ENCODE measurements at places on chromosomes 12 and 14. TPM values are rescaled to one million over a fixed set of nuclear protein-coding genes. Genes with fewer than 3 reads are reported as not detected.

The TXNDC16 gene
- 4.0 TPM for total RNA-seq

DNA sequence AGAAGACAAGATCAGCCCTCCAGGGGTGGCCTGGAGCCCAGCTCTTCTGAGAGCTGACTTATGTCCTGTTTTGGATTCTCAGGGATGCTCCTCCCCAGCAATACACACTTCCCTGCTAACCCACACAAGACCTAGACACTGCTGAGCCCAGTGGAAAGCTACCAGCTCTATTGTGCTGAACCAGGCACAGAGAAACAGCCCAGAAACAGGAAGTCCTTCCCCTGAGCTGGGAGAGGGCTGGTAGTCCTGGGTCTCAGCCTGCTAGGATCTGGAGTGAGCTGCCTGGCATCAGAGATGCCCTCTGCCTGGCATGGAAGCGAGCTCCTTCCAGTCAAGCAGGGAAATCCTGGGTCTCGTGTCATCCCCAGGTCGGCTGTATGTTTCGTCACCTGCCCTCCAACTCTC, 1.2 kb upstream of the LAG3 start:
- no peak for DNase-seq

DNA sequence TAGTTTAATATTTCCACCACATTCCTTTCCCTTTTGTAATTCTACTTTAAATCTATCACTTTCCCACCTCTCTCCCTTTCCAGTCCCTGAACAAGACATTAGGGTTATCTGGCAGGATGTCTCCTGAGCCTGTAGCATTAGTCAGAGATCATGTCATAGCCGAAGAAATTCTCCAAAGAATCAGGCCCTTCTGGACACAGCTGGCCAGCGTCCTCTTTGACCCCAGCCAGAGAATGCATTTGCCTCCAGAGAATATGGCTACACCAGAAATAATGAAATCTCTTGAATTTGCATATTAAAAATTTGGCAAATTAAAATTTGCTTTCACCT, 56.7 kb downstream of the NTF3 start:
- DNase-seq: no peak

GRCh38 chr14:37493606-37494005, 101.4 kb downstream of the FOXA1 start:
- no peak for DNase-seq

DNA sequence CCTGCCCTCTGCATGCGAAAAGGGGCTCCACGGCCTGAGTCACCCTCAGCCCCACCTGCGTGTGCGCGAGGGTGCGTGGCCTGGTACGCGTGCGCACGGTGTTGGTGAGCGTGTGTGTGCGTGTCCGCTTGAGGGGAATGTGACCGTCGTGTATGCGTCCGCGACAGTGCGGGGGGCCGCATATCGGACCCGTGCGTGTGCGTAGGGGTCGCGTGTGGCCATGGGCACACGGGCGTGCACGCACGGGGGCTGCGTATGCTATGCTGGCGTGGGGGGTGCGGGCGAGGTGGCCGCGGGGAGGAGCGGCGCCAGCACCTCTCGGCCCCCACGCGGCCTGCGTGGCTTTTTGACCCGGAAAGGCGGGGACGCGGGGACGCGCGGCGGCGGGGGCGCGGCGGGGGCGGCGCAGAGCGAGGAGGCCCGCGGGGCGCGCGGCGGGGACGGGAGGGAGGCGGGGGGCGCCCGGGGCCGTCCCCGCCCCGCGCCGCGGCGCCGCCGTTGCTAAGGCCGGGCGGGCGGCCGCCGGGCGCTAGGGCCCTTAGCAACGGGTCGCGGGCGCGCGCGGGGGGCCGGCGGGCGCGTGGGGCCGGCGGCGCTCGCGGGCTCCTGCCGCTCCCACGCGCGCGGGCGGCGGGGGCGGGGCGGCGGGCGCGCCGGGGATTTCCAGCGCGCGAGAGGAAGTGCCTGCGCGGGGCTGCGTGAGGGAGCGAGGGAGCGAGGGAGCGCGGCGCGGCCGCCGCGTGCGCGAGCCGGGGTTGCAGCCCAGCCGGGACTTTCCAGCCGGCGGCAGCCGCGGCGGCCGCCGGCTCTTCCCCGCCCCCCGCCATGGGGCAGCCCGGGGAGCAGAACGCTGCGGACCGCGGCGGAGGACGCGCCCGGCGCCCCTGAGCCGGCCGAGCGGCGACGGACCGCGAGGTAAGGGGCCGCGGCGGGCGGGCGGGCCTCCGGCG, at the start of gene TRAF3:
TRAF3 (plus strand) TSS at position 689 of the 950 bp plus-strand sequence. CDS start 92,753 bp downstream, outside the sequence.
- DNase-seq: peak; percentile 61

DNA sequence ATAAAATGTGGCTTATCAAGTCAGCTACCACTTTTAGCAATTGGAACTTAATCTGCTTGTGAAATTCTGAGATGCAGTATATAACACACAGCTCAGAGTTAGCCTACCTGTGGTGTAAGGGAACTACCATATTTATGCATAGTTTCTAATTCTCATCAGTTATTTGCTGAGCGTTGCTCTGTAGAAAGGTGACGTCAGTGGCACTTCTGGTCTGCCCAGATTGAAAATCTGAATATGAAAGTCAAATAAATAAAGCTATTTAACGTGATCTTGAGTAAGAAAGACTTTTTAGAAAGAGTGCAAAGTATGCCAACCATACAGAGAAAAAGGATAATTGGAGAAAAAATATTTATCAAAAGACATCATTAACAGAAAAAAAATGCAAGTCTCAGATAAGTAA, 938.9 kb upstream of the NOVA1 start:
- no peak for DNase-seq

The NXPH4 gene
- total RNA-seq: 5.3 TPM

DNA sequence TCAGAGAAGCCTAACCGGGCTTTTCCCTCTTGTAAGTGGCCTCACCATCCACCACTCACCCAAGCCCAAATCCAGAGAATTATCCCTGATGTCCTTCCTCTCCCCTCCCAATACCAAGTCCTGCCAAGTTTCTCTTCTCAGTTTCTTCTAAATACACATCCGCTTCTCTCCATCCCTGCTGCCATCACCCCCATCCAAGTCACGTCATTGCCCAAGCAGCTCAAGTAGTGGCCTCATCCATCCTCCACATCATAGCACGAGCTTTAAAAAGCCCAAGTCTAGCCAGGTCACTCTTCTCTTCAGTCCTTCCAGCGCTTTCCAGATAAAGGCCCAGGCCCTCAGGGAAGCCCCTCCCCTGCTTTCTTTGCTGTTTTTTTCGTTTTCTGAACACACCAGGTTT, 25.4 kb downstream of the IL31 start:
- no peak for DNase-seq

The HVCN1 gene
- not detected for total RNA-seq

DNA sequence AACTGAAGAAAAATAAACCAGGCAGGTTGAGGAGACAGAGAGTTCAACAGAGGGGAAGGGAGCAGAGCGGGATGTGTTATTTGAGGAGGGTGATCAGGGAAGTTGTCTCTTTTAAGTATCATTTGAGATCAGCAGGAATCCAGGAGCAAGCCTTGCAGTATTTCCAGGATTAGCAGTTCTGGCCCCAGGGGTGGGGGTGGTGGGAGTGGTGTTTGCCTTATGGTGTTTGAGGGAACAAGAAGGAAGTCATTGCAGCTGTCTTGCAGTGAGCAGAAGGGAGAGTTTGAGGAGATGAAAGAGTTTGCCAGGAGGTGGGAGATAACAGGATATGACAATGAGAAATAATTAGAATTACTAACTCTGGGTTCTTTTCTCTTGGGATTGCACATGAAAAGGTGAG, 418.6 kb downstream of the NELL2 start:
- DNase-seq: no peak

The GOLT1B gene
- 38.2 TPM for total RNA-seq

The CLEC9A gene
- not detected for total RNA-seq

DNA sequence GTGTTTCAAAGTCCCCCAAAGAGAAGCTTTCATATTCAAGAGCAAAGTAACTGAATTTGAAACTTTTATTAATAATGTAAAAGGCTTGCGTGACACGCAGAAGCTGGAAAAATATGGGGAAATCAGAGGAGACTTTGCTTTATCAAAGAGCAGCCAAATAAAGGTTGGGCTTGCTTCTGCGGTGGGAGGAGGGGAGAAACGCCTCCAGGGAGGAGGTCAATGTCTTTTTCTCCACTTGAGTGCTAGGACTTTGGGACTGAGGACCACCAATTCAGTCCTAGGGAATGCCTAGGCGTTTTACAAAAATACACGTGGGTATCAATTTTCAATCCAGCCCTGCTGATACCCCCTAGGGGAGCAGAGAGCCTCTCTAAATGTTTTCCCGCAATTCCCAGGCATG, 60.9 kb upstream of the FZD10 start:
- no peak for DNase-seq

The CISTR gene
- not detected for total RNA-seq

GRCh38 chr12:70785896-70786295, 134.6 kb downstream of the PTPRR start:
- no peak for DNase-seq

GRCh38 chr12:131195796-131196195, 242.1 kb downstream of the ADGRD1 start:
- DNase-seq: no peak

GRCh38 chr14:58427281-58428117, at the start of the genes KIAA0586 and TIMM9:
KIAA0586 (plus strand) TSS chr14:58427719; CDS start chr14:58428265, 546 bp downstream.
TIMM9 (minus strand) TSS chr14:58427531; CDS start chr14:58411945, 15,586 bp downstream.
- DNase-seq: peak; percentile 97

DNA sequence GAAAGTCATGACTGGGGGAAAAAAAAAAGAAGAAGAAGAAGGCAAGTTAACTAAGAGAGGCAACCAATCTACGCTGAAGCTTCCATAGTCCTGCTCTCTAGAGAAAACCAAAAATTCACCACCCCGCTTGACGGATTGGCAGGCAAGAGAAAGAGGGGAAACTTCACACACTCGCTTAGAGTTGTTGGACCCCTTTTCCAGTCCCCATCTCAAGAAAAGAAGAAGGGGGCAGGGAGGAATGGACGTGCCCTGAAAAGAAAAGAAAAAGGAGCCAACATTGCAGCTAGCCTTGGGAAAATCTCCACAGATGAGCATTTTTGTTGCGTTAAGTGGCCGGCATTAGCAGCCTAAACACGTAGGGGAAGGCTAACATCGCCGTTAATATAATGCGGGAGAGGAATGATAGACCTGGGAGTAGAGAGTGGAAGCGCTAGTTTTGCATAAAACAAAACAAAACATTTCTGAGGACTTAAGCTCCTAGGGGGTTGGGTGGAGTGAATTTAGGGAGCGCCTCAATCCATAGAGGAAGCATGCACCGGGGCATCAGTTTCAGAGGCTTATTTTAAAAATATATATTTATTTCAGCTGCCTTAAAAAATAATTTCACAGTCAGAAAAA, 11.3 kb upstream of the FOXG1 start:
- DNase-seq: no peak

The TMPRSS12 gene
- not detected for total RNA-seq

The NPC2 gene
- total RNA-seq: 248 TPM

The ZBTB42 gene
- 2.2 TPM for total RNA-seq

GRCh38 chr14:46417066-46417465, 234.5 kb downstream of the RPL10L start:
- no peak for DNase-seq

The RBP5 gene
- not detected for total RNA-seq

DNA sequence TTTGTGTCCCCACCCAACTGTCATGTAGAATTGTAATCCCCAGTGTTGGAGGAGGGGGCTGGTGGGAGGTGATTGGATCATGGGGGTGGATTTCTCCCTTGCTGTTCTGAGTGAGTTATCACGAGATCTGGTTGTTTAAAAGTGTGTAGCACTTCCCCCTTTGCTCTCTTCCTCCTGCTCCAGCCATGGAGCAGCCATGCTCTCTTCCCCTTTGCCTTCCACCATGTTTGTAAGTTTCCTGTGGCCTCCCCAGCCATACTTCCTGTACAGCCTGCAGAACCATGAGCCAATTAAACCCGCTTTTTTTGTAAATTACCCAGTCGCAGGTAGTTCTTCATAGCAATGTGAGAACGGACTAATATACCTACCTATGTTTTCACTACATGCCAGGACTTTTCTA, 2.6 kb upstream of the POC1B start:
- no peak for DNase-seq

DNA sequence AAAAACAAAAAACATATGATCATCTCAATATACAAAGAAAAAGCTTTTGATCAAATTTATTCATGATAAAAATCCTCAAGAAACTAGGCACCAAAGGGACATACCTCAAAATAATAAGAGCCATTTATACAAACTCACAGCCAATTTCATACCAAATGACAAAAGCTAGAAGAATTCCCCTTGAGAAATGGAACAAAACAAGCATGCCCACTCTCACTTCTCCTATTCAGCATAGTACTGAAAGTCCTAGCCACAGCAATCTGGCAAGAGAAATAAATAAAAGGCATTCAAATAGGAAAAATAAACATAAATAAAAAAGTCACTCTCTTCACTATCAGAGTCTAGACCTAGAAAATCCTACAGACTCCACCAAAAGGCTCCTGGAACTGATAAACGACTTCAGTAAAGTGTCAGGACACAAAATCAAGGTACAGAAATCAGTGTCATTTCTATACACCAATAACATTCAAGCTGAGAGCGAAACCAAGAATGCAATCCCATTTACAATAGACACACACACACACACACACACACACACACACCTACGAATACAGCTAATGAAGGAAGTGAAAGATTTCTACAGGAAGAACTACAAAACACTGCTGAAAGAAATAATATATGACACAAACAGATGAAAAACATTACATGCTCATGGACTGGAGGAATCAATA, 1486.2 kb upstream of the SEL1L start:
- DNase-seq: no peak

GRCh38 chr14:93972618-93973205, 3.7 kb downstream of the ASB2 start:
- DNase-seq: no peak

GRCh38 chr14:55347040-55347439, 64.6 kb downstream of the ATG14 start:
- DNase-seq: no peak

- no peak for DNase-seq
Observed at GRCh38 chr12:75874441-75874840, 157.1 kb downstream of the PHLDA1 start.

DNA sequence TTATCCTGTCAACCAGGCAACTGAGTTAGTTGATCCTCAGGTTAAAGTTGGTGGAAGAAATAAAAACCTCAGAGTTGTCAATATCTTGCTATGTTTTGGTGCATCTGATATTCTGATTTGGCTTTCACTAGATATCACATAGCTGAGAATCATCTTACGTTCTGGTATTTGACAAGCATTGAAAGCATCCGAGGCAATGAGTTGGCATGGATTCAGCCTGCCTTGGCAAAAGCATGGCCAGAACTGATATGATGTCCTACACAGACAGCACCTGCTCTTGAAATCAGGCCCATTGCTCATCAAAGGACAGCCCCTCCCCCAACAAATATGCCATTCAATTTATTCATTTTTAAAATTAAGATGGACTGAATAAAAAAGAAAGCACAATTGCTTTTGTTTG, 320.7 kb upstream of the ATP2B1 start:
- DNase-seq: no peak

- no peak for DNase-seq
Observed at GRCh38 chr12:88509851-88510250, 70.4 kb downstream of the KITLG start.

The NOVA1 gene
- total RNA-seq: not detected

GRCh38 chr14:101230161-101230850, 326.8 kb upstream of the RTL1 start:
- DNase-seq: no peak

The PRH2 gene
- not detected for total RNA-seq

GRCh38 chr12:121797937-121798786, 4.7 kb upstream of the RHOF start:
- no peak for DNase-seq

Data from mammary epithelial cell (primary cell).